ENCODE measurements at places on chromosomes 5 and 9.

DNA sequence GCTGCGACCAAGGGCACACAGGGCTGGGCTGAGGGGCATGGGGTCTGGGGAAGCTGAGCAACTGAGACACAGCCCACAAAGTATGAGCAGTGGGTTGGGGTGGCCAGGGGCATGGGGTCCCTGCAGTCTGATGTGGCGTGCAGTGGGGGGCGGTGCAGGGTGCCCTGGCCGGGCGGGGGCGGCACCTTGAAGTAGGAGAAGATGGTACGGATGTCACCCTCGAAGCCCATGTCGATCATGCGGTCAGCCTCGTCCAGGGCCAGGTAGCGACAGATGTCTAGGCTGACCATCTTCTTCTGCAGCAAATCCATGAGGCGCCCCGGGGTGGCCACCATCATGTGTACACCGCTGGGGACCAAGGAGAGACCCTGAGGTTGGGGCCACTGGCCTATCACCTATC, 3.3 kb downstream of the DDX41 start:
- no peak for DNase-seq

GRCh38 chr5:31993165-31993961, 180.8 kb downstream of the GOLPH3 start:
- no peak for DNase-seq

- no peak for DNase-seq
These were observed 1057.0 kb upstream of the DMAC1 start for GRCh38 chr9:8856396-8857067.

GRCh38 chr5:34765662-34766061, 73.3 kb upstream of the TTC23L start:
- DNase-seq = no peak

- DNase-seq = no peak
These were observed 96.4 kb upstream of the IL12B start for GRCh38 chr5:159426694-159427093.

DNA sequence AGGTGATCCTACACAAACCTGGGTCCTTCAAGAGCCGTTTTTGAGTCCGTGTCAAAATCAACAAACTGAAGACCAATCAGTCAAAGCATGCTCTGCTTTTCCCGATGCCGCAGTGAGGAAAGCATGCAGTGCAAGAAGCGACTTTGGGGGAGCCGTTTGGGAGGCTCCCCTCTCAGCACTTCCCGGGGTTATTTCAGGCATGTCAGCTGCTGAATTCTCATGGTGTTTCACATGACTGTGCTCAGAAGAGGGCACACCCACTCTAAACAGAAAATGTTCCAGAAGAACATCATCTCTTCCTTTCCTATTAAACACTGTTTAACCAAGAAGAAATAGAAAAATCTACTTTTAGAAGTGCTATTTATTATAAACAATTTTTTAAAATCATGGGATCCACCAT, 125.5 kb downstream of the EPB41L4A start:
- DNase-seq = no peak
